Right renal pelvis (tissue), 4 donors: ENCODE measurements at places on chromosomes 16 and 17. TPM values are rescaled to one million over a fixed set of nuclear protein-coding genes. Genes with fewer than 3 reads are reported as not detected.
A peak's percentile ranks its signal among the peaks of the same experiment; 100 is the strongest.

- peak; percentile 68 for DNase-seq
Observed at GRCh38 chr17:79741751-79742588, 11.2 kb downstream of the ENPP7 start.

DNA sequence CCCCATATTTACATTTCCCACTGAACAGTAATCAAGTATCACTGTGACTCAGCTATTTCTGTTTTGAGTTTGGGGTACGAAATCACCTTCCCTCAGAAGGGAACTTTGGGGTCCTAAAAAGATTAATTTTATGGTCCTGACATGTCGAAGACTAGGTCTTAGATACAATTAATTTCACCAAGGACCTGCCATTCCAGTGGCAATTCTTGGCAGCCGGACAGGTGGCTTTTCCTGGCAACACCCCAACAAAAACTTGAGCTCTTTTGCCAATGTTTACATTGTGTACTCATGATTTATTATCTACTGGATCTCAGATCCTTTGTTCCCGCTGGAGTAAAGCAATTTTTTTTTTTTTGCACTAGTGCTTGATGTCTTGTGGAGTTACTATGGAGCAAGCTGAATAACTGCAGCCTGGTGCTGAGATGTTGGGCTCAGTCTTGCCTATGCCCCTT, 14.4 kb downstream of the SLFN5 start:
- DNase-seq = peak; percentile 48

GP1BA gene
- 1.5 TPM for polyA plus RNA-seq

DNA sequence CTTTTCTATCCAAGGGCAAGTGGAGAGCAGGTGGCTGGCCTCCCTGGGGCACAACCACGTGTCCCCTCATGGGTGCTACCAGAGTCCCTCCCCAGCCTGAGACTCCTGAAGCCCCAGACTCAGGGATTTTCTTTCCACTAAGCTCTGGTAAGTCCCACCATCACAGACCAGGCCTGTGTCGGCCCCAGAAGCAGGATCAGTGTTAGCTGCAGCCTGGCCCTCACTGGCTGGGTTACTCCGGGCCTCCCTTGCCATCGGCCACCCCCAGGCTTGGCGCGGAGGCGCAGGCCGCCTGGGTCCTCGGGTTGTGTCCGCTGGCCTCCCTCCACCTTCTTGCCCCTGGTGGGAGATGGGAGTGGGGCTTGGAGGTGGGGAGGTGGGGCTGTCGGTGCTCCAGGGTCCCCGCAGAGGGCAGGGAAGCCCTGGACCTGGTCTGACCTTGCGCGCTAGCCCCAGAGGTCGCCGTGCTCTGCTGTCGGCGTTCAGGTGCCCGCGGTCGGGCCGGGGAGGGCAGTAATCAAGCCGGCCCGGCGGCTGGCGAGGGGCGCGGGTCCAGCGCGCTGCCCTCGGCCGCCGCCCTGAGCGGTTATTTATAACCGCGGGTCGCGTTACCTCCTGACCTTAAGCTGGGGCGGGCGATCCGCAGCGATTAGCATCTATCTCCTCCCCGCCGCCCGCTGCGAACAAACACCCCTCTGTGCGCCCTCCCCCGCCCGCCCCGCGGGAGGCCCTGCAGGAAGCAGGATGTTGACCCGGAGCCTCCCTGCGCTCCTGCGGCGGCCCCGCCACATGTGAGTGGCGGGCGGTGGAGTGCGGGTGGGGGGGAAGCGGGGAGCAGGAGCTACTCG, 78.1 kb upstream of the TOB1 start:
- no peak for DNase-seq

DNA sequence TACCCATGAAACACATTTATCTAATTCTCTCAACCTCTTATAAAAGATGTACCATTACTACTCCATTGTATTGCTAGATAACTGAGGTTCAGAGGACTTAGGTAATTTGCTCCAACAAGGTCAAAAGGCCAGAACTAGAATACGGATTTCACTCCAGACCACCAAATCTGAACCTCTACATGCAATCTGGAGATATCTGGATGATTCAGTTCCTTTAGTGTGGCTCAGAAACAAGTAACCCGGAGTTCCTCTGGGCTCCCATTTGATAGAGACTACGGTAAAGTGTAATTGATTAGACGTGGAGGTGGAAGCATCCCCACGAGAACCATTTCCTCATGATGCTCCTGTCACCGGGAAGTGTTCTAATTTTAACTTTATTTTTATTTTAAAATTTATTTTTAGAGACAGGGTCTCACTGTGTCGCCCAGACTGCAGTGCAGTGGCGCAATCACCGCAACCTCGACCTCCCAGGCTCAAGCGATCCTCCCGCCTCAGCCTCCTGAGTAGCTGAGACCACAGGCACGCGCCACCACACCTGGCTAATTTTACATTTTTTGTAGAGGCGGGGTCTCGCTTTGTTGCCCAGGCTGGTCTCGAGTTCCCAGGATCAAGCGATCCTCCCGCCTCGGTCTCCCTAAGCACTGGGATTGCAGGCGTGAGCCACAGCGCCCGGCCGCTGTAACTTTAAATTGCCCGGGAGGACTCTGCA, 608 bp upstream of the COX10 start:
- DNase-seq = no peak

GRCh38 chr17:55546481-55546880, 35.2 kb upstream of the SMIM36 start:
- no peak for DNase-seq

LPO gene
- polyA plus RNA-seq = 0.14 TPM

GRCh38 chr17:81074875-81075274, 39.9 kb downstream of the BAIAP2 start:
- no peak for DNase-seq
